ENCODE measurements at places on chromosomes 2 and 18. TPM values are rescaled to one million over a fixed set of nuclear protein-coding genes. Genes with fewer than 3 reads are reported as not detected.

IL36A gene
- total RNA-seq: not detected

C1QL2 gene
- total RNA-seq: not detected

STPG4 gene
- 0.50 TPM for total RNA-seq

HTR2B gene
- total RNA-seq: 1.2 TPM

CABYR gene
- 0.73 TPM for total RNA-seq

NTSR2 gene
- total RNA-seq: not detected

NPPC gene
- not detected for total RNA-seq

TMEM169 gene
- total RNA-seq: 2.7 TPM

SP9 gene
- not detected for total RNA-seq

FHOD3 gene
- not detected for total RNA-seq

REEP1 gene
- 0.45 TPM for total RNA-seq

MLPH gene
- not detected for total RNA-seq

FNDC4 gene
- total RNA-seq: not detected

PAX8 gene
- total RNA-seq: 0.32 TPM

SKOR2 gene
- total RNA-seq: not detected

TUBA3E gene
- total RNA-seq: not detected

ZNF521 gene
- not detected for total RNA-seq

ASB3 gene
- 24.0 TPM for total RNA-seq

INO80C gene
- total RNA-seq: 26.7 TPM

PAX3 gene
- total RNA-seq: not detected

LRRTM4 gene
- not detected for total RNA-seq

TMX3 gene
- total RNA-seq: 61.9 TPM

CCDC142 gene
- total RNA-seq: 30.4 TPM

EIF4E2 gene
- total RNA-seq: 79.0 TPM

RUFY4 gene
- 1.3 TPM for total RNA-seq

ANKRD53 gene
- not detected for total RNA-seq

APCDD1 gene
- total RNA-seq: not detected

ITGB6 gene
- total RNA-seq: not detected

PDE1A gene
- not detected for total RNA-seq

TUBA4B gene
- not detected for total RNA-seq

CERKL gene
- total RNA-seq: 0.07 TPM
